ENCODE measurements at places on chromosomes 1 and 21.

GRCh38 chr1:39574646-39575045 is 1.9 kb downstream of the PABPC4 start:
- no peak for DNase-seq

- no peak for DNase-seq
Observed at GRCh38 chr1:174761335-174761734, 238.4 kb upstream of the CACYBP start.

DNA sequence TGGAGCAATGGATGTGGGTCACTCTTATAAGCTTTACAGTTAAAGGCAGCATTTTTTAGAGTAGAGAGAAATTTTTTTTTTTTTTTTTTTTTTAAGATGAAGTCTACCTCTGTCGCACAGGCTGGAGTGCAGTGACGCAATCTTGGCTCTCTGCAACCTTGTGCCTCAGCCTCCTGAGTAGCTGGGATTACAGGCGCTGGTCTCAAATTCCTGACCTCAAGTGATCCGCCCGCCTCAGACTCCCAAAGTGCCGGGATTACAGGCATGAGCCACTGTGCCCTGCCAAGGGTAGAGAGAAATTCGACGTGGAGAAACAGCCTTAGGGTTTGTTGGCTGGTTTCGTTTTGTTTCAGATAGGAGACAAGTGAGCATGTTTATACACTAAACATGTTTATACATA is 594.2 kb upstream of the ADAMTS5 start:
- no peak for DNase-seq

- DNase-seq, result no peak
Observed at GRCh38 chr1:42335050-42335808, at the start of gene FOXJ3. Gene FOXJ3, minus strand, starts transcription at chr1:42335235. Its CDS starts 24,142 bp downstream, at chr1:42311093.

- DNase-seq, result no peak
Observed at GRCh38 chr1:56910441-56910985, 55.3 kb downstream of the C8B start.

GRCh38 chr1:47725992-47726855 is 271.0 kb downstream of the TRABD2B start:
- peak; percentile 18 for DNase-seq

- DNase-seq, result no peak
Observed at GRCh38 chr1:47482786-47483185, 44.9 kb downstream of the FOXD2 start.

DNA sequence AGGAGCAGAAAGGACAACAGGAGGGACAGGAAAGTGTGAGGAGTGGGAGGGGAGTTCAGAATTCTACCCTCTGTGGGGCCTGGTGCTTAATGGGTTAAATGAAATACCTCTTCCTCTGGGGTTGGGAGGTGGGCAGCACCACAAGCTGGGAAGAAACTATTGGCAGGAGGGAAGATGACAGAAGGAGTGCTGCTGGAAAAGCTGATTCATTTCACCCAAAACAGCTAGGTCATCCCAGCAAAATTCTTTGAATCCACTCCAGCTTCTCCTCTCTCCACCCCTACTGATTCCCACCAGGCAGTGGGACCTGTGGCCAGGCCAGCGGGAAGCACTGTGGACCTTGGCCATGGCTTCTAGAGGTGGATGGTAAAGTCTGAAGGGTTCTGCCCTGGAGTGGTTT is 12.8 kb downstream of the BCAN start:
- DNase-seq, result no peak

DNA sequence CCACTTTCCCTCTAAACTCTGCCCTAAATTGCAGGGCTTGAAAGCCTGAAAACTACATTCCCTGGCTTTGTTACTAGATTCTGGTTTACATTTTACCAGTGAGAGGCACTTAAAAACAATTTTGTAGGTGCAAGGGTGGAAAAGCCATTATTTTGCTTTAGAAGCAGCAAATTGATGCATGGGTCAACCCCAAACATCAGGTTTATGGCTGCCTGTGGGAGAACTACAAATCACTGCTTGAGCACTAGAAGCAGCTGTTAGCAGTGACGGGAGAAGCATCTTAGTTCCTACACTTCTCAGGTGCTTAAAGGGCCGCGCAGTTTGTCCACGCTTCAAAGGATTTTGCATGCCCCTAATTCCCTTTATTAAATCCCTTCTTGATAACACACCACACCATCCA is 417.2 kb downstream of the PCP4 start:
- DNase-seq, result no peak

GRCh38 chr21:42443876-42444744 is 40.4 kb downstream of the UBASH3A start:
- DNase-seq, result no peak

DNA sequence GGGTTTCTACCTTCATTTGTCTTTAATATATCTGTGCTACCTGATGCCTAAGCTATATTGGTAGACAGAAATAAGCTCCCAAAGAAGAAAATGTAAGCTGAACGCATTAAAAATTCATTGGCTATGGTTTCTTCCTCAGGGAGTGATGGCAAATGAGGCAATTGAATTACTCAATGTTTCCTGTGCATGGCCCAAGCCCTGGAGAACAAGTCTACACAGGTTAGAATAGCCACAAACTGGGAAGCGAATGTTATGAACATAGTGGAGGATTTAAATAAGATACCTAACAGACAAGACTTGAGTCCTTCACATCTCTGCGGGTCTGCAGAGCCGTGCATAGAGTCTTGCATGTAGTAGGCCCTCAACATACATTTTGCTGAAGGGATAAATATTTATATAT is 350.3 kb downstream of the RWDD3 start:
- DNase-seq, result no peak

DNA sequence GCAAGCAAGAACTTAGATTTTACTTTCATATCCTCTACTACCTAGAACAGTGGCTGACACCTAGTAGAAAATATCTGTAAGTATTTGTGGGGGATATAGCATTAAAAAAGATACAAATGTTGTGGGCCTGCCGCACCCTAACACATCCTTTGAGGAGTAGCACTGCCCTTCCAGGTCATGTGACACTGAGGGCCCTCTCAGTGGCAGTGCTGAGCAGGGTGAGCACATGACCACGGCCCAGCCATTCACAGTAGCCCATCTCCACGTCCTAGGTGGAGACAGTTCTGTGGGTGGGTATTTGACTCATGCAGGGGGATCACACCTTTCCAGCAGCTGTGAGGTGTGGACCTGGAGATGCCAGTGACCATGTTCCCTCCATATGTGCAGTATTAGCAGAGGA is 108.9 kb downstream of the OMA1 start:
- DNase-seq, result no peak

DNA sequence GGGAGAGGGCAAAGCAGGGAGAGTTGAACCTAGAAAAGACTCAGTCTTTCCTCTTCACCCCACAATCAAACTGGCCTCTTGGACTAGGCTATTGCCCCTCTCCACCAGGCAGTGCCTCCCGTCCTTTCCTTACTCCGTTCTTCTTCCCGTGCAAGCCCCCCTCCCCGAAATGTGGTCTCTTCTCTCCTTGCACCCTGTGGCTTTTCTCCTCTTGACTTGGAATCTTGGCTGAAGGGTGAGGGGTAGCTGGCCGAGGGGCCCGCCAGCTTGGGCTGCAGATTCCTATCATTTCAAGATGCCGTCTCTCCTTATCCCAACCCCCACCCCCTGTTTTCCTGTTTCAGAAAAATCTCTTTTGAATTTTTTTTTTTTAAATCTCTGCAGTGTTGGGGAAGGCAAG is 1.6 kb downstream of the WNT2B start:
- DNase-seq, result no peak

DNA sequence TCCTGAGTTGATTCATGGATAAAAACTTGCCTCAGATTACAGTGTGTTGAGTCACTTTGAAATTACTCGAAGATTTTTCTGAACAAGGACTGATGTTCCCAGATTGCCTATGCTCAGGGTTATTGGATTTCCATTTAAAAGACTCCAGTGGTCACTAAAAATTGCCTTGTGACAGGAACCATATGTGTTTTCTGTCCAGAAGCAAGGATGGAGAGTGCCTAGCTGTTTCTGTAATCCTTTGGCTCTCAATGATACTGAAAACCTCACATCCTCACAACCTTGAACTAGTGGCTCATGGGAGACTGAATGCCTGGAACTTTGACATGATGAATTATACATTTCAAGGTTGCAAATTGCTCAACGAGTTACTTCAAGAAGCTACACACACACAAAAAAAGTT is 1271.8 kb downstream of the BRINP3 start:
- DNase-seq, result no peak

GRCh38 chr1:226268421-226269124 is 40.4 kb downstream of the LIN9 start:
- no peak for DNase-seq

DNA sequence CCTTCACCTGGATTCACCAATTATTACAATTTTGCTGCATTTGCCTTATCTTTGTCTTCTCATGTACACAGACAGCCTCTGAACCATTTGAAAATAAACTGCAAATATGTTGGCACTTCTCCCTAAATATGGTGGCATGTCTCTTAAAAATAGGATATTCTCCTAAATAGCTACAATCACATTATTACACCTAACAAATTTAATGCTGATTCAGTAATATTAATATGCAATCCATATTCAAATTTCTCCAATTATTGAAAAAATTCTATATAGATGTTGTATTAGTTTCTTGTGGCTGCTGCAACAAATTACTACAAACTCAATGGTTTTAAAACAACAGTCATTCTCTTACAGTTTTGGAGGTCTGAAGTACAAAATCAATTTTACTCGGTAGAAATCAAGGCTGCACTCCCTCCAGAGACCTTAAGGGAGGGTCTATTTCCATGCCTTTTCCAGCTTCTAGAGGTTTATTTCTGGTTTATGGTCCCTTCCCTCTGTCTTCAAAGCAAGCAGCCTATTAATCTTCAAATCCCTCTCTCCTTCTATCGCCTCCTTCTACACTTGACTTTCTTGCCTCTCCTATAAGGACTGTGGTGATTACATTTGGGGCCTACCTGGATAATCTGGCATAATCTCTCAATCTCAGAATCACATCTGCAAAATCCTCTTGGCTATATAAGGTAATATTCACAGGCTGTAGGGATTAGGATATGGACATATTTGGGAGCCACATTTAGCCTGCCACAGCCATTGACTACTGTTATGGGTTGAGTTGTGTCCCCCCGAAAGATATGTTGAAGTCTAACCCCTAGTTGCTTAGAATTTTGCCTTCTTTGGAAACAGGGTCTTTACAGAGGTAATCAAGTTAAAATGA is 52.5 kb upstream of the BOLA1 start:
- no peak for DNase-seq

DNA sequence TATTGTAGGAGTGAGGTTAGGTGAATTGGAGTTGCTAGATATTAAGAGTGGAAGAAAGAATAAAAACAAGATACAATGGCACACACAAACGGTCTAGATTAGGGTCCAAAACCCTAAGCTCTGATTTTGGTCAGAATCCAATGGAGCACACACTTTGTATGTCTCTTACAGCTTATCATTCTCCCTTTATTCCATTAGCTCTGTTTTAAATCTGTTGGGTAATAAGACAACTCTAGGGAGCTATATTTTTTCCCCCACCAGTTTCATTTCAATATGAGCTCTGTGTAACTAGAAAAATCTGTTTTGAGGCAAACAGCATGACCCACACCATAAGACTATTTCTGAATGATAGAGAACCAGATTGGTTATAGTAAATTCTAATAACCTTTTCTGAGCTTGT is 465.6 kb downstream of the ADGRL2 start:
- no peak for DNase-seq

- no peak for DNase-seq
Observed at GRCh38 chr1:222697826-222698225, 14.5 kb downstream of the AIDA start.

GRCh38 chr1:9263276-9263855 is 28.8 kb downstream of the H6PD start:
- no peak for DNase-seq

GRCh38 chr1:85656256-85656655 is 52.0 kb downstream of the ZNHIT6 start:
- DNase-seq, result no peak

DNA sequence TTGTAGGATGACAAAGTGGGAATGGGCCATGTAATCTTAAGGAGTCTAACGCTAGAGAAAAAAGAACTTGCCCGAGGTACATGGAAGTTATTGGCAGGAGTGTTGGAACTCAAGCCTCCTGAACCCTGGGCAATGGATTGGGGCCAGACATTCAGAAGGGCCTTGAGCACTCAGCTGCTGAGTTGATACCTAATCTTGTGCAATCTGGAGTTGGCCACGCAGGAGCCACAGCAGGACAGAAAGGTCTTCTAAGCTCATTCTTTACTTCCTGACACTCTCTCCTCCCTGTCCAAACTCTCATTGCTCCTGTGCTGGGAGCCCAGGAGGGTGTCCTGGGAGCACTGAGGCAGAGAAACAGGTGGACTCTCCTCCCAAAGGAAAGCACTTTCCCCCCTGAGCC is 25.1 kb upstream of the CSF1 start:
- no peak for DNase-seq

- DNase-seq, result no peak
Observed at GRCh38 chr1:158180741-158181576, at the start of gene CD1D. Gene CD1D, plus strand, starts transcription at chr1:158180895. Its CDS starts 207 bp downstream, at chr1:158181102.

DNA sequence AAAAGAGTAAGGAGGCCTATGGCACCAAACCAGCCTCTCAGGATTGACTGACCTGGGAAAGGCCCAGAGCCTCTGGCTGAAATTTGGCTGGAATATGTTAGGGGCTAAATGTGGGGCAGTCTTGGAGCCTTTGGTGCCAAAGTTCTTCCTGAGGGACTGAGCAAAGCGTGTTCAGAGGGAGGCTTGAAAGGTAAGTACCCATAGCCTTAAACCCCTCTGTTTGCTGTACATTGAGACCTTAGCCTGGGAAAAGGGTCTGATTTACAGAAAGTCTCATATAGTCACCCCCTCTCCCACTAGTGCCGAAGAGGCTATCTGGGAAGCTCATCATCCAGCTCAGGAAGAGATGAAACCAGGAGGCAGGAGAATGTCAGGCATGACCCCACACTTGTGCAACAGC is at the start of gene LCE4A:
LCE4A (plus strand) TSS at position 301 of the 400 bp plus-strand sequence. CDS start 916 bp downstream, outside the sequence.
- DNase-seq, result no peak

DNA sequence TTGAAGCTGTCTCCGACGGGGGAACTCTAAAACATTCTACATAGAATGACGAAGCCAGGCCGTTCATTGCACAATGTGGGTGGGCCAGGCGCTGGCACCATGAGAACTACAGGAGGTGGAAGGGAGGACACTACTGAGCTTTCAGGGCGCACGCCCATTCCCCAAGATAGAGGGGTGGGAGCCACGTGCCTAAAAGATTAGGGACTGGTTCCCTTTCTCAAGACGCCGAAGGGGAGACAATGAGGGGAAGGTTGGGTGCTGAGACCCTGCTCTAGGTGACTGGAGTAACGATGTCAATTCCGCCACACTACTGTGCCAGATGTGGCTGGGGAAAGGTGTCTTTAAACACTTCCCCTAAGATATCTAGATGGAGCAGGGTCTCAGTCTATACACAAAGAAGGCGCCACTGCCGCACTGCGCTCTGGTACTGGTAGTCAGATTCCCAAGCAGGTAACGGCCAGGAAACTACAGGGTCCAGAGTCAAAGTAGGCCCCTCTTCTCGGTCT is 782 bp downstream of the CSDE1 start:
- DNase-seq, result no peak

GRCh38 chr1:201639826-201640225 is 100.9 kb downstream of the NAV1 start:
- DNase-seq, result no peak

DNA sequence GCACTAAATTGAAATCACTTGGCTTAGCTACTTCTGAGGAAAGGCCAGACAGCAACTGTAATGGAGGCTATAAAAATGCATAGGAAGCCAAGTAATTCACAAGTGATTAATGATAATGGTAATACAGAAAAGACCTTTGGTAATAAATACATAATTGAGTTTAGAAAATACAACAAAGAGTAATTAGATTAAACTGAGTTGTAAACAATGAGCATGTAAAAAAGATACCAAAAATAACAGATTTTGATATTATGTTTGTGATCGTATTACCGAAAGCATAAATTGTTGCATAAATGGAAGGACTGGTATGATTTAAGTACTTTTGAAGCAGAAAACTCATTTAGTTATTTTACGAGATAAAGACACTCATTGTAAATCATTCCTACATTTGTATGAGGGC is 556.7 kb upstream of the TMPRSS15 start:
- no peak for DNase-seq

Data from epithelial cell of proximal tubule (primary cell).